ENCODE measurements at places on chromosomes 11 and 22. TPM values are rescaled to one million over a fixed set of nuclear protein-coding genes. Genes with fewer than 3 reads are reported as not detected.
A peak's percentile ranks its signal among the peaks of the same experiment; 100 is the strongest.

DNA sequence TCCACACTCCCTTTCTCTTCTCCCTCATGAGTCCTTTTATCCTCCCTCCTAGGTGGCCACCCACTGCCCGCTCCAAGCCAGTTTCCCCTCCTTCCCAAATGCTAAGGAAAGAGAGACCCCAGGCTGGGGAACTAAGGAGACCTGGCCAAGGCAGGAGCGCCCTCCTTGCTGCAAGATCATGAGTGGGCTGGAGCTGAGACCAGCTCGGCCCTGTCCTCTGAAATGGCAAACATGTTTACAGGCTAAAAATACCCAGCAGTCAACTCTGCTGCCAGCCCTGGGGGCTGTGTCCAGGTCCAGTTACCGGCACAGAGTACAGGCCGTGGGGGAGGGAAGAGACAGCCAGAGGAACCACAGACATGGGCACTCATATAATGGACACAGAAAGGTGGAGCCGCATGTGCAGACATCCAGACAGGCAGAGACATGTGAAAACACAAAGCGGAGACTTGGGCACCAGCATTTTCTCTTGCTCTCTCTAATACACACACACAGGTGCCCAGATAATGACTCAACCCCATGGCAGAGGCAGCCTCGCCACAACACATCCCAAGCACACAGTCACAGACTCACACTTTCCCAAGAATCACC is 1.2 kb upstream of the AHNAK start:
- DNase-seq, result no peak

- no peak for DNase-seq
Measured at GRCh38 chr11:122337704-122338103, 221.7 kb upstream of the BLID start.

Gene SEC14L6
- total RNA-seq, result not detected

DNA sequence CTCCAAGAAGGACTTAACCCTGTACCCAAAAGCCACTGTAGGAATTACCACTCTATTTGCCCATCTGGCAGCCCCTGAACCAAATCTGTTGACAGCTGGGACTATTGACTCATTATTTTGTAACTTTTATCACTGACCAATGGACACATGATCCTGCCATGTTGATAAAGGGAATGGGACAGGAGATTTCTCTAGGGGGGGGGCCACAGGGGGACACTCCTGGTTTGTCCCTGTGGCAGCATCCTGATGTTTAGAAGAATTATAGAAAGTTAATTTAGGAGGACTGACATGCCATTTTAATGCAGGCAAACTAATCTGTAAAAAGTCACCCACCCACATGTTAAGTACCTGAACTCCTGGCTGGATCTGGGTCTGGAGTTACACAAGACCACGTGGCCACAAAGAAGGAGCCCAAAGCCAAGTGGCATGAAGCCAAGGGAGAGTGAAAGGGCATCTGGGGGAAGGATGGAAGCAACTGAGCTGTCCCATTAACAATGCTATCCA is 558.1 kb downstream of the ETS1 start:
- DNase-seq, result no peak

DNA sequence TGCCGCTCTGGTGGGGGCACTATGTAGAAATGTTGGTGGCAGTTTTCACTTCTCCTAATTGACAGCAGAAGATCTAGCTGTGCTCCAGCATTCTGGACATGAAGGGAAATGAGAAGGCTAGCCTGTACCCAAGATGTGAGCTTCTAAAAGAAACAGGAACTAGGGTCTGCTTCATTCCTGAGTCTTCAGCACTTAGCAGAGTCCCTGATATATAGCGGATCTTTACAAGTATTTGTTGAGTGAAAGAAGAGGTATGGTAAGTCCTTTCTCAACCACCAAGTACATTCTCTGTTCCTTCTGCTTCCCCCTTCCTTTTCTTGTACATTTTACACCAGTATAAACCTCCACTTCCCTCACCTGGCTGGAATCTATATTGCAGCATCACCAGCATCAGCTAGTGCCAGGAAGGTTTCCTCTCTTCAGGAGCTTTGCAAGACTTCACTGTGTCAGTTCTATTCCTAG is 408.3 kb upstream of the CADM1 start:
- peak; percentile 38 for DNase-seq

- DNase-seq, result no peak
Measured at GRCh38 chr11:14089690-14090462, 127.4 kb downstream of the SPON1 start.

DNA sequence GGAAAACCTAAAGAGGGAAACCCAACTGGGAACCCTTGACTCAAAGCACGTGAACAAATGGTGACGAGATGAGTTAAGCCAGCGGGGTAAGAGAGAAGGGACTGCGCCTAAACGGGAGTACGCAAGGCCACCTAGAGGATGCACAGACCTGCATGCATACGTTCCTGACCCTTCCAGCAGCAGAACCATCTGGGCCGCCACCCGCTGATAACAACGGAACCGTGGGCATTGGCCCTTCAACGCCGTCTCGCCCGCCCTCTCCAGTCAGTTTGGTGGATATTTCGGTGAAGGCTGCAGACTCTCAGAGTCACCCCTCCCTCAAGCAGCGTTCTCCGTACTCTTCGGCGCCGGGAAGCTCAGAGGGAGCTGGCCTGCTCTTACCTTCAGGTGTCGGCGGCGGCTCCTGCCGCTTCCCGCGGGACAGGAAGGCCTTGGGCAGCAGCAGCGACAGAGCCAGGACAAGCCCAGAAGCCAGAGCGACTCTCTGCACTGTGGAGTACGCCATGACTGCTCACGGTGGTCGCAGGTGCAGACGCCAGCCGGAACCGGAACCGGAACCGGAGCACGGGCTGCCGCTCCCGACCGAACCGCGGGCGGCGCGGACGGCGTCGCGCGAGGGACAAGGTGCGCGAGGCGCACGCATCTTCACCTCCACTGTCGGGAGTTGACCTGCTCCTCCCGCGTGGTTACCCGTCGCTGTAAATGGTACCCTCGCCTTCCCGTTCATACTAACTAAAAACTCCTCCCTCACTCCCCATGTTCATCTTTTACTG is at the start of gene RIC3:
Gene RIC3, minus strand, starts transcription at position 541 of the 773 bp plus-strand sequence. Its CDS starts 36 bp downstream, at position 505.
- DNase-seq, result peak; percentile 20

- no peak for DNase-seq
Measured at GRCh38 chr22:19959587-19960490, 18.2 kb upstream of the TXNRD2 start.

GRCh38 chr11:71206186-71206585 is 46.2 kb downstream of the SHANK2 start:
- DNase-seq, result no peak

GRCh38 chr22:36439481-36440271 is 41.8 kb downstream of the TXN2 start:
- DNase-seq, result peak; percentile 74

GRCh38 chr11:112694813-112695212 is 266.4 kb upstream of the NCAM1 start:
- DNase-seq, result peak; percentile 60

DNA sequence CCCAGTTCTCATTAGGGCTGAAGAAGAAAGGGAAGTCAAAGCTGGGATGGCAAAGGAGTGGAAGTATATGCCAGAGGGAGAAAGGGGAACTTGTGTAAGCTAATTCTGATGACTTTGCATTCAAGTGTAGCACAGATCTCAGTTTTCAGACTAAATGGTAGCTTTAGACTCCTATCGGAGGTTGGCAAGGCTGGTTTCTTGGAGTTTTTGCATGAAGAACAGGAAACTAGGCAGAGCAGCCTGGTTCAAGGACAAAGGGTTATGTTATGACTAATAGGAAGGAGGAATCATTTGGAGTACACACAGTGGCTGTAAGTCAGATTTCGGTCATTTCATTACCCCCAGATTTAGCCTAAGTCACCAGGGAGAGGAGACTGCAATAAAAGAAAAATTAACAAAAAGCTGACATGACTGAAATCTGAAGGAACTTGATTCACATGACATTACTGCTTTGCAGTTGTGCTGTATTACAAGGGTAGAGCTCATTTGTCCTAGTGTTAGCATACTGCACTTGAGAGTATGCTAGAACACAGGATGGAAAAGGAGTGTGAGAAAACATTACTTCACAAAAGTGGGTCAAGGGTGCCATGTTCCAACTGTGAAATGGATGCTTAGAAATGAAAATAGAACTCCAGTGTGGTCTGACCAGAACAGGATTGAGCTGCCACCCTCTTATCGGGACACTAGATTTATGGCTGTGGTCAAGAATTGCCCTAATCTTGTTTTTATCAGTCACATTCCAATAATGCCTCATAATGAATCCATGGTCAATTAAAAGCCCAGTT is 23.6 kb downstream of the ADM start:
- DNase-seq, result peak; percentile 66

Gene C11orf97
- total RNA-seq, result not detected

Gene BCL2L13
- 47.0 TPM for total RNA-seq

Data from H4 (cell line).